ENCODE measurements at places on chromosomes 6 and 20.
A peak's percentile ranks its signal among the peaks of the same experiment; 100 is the strongest.

DNA sequence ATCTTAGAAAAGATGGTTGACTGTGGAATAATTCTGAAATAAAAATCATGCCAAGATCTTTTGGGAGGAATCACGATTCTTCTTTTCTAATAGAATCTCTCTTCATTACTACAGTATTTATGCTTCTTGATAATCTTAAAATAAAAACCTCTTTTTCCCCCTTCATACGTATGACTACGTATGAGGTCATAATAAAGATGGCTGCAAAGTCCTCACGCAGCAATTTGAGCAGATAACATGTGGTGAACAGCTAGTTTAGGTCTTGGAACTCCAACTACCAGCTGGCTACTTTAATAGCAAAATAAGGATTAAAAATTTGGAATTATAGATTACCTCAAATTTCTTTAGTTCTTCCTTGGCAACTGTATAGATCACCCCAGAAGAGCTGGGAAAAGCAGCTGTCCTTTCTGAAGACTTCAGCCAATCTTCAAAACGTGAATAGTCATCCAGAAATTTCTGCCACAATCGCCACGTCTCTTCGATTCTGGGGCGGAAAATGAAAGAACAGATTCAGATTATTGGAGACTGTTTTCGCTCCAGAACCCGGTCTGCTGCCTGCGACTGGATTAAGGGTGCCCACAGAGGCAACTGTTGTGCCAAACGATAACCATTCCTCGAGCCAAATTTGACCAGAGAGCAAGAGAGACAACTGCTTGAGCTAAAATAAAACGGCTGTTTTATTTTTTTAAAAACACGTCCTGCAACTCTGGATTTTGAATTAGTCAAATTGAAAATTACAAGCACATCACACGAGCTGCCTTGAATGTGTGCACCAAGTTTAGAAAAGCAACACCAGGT, 347.3 kb downstream of the ESR1 start:
- peak; percentile 18 for DNase-seq

GRCh38 chr20:152131-152530, 5.1 kb upstream of the DEFB127 start:
- DNase-seq, result no peak

- DNase-seq, result peak; percentile 47
These were observed 50.1 kb upstream of the SLC32A1 start for GRCh38 chr20:38674092-38674764.

DNA sequence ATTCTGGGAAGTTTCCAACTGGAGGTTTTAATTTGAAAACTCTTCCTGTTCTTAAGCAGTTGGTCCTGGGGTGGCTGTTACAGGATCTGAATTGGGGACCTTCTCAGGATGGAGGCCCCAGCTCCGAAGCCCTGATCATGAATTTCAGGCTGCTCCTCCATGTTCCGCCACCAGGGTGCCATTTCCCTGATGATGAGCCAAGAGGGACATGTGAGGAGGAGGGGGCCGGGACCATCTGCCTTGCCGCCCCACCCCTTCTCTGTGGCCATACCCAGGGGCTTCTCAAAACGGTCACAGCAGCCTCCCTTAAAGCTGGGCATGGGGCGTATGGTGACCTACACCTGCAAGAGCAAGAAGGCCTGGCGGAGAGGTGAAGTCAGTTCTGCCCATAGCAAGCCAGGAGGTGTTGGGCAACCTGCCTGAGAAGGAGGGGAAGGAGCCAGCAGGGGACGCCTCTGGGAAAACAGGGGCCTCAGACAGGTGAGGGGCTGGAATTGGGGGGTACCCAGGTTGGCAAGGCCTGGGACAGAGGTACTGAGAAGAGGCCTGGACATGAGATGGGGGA, 3.6 kb upstream of the BAK1 start:
- DNase-seq, result no peak

DNA sequence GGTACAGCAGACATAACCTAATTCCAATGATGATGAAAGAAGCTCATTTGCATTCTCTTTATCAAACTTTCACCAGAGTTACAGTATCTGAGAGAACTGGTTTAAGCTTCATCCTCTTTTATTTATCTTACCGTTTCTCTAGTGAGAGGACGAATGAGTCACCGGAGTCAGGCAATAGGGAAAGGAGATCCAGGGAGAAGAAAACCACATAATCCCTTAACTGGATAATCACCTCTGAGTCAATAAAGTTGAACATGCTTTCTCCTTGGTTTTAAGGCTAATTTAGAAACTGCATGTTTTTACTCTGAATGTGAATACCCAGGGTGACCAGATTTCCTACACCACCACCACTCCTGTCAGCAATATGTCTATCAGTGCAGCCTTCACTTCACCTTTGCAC, 313.7 kb upstream of the TBX18 start:
- peak; percentile 84 for DNase-seq

GRCh38 chr20:19473922-19474286, 261.5 kb downstream of the SLC24A3 start:
- DNase-seq, result no peak

- DNase-seq, result no peak
These were observed 178.1 kb upstream of the TCF21 start for GRCh38 chr6:133710826-133711225.

DNA sequence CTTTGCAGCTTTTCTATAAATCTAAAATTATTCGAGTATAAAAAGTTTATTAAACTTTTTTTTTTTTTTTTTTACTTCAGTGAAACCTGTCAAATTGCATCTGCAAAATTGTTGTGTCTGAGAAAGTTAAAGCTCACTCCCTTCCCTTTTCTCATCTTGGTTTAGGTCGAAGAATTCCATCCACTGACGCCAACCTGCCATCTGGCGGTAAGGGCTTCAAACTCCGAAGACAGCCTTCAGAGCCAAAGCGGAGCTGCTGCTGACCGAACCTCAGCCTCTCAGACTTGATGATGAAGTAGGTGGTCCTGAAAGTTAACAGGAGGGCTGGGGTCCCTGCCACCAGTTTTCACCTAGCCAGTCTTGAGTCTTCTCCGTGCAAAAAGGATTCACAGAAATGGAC, 29.6 kb upstream of the VAPB start:
- DNase-seq, result peak; percentile 29

DNA sequence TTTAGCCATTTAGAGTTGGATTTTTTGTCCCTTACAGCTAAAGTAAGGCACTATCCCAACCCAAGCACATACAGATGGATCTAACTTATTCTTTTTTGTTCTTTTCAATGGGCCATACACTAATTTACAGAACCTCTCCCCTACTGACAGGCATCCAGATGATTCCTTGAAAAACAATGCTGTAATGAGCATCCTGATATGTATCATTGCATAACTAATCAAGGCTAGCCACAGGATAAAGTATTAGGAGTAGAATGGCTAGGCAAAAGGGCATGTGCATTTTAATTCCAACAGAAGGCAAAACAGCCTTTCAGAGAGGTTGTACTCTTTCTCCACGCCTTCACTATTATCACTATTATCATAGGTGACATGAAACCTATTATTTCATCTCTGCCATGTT, 54.1 kb downstream of the ELOVL5 start:
- DNase-seq, result no peak

GRCh38 chr6:66628917-66629316, 921.9 kb upstream of the EYS start:
- DNase-seq, result no peak

DNA sequence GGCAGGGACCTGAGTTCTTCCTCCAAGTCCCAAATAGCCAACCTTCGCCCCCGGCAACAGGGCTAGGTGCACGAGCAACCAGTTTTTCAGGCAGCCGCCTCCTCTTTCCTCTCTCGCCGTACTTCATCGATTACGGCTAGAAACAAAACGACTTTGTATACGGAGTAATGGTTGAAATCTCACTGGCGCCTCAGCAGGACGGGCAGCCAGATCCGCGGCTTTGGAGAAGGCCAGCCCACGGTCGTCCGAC, 333 bp upstream of the SMIM13 start:
- no peak for DNase-seq

GRCh38 chr6:159971341-159972178, 2.7 kb downstream of the IGF2R start:
- no peak for DNase-seq

- no peak for DNase-seq
These were observed 19.2 kb upstream of the TBC1D22B start for GRCh38 chr6:37238381-37238780.

- DNase-seq, result no peak
These were observed 121.6 kb downstream of the ISM1 start for GRCh38 chr20:13342469-13343242.

All from IMR-90 (cell line).